ENCODE measurements at places on chromosomes 1 and 21.

GRCh38 chr1:19439464-19440171 lies 45.7 kb downstream of the CAPZB start:
- no peak for DNase-seq

- no peak for DNase-seq
Measured at GRCh38 chr1:30275926-30276764, 447.2 kb downstream of the MATN1 start.

GRCh38 chr1:43547538-43548072 lies 16.9 kb downstream of the PTPRF start:
- DNase-seq, result no peak

DNA sequence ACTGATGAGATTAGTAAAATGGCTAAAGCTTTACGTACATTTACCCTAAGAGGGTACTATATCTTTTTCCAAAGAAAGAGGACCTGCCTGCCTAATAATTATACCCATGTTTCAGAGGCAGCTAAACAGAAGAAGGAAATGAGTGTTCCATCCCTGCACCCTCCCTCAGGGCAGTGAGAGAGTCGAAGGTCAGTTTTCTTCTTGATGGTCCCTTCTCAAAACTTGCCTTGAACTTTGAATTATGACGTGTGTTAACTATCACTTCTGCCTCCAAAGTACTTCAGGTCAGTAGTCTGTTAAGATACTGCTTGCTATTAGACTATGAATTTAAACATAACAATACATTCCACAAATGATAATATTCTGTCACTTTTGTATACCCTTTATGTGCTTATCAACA lies 294.8 kb upstream of the CHRM3 start:
- DNase-seq, result no peak

DNA sequence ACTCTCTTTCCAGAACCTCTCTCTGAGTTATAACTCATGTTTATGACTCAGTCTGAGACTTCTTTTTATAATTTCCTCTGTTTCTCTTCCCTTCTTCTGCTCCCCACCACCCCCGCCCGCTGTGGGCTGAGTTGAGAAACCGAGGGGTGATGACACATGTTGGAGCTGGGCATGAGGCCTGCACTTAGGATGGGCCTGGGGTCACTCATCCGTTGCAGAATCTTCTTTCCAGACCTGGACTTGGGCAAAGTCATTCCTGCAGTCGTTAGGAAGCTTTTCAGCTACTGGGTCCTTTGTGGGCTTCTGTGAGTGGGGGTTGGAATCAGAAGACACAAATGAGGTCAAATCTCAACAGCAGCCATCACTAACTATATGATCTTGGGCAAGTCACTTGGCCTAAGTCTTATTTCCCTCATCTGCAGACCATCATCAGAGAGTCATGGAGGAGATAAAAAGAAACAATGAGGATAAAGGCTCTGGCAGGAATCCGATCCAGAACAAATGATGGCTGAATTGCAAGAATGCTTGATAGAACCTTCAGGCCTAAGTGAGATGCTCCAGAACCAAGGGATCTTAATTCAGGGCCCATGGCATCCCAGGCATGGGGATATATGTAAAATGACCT lies 53.4 kb downstream of the RPS6KA1 start:
- DNase-seq, result no peak

- DNase-seq, result no peak
Measured at GRCh38 chr1:54547601-54548388, at the start of gene ACOT11. TSS of gene ACOT11 (plus strand) at chr1:54548228. CDS start at chr1:54548310, 82 bp downstream.

GRCh38 chr21:44012474-44013379 lies 618 bp downstream of the TRAPPC10 start:
- peak; percentile 61 for DNase-seq

GRCh38 chr1:68157416-68157815 lies 74.9 kb downstream of the WLS start:
- DNase-seq, result no peak

GRCh38 chr1:177857285-177857684 lies 112.6 kb downstream of the SEC16B start:
- DNase-seq, result no peak

DNA sequence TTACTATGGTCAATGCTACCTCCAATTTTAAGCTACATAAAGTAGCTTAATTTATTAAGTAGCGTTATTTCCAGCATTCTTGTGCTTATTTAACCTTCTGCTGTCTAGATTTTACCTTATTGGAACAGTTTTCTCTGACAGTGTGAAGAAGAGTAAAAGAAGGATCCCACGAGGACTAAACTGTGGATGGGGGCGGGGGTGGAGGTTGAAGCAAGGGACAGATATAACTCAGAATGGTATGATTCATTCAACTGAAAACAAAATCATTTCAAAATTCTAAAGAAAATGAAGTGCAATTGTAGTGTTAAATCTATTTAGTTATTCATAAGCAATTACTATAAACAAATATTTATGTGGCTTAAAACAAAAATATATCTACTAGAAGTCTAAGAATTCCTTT lies 11.5 kb upstream of the VAV3 start:
- no peak for DNase-seq

DNA sequence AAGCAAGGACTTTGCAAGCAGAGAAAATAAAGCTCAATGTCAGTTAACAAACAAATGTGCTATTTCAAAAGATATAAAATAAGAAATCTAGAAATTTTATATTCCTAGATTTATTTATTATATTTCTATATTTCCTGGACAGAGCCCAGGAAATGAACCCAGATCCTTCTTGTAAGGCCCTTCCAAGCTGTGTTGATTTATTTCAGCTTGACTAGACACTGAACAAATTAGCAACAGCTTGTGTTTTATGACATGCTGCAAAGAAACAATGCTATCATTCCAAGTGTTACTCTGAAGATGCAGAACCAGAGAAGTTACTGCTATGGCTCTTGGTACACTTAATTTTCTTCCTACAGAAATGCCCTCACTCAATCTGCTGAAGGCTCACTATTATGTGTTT lies 6.2 kb downstream of the TGFBR3 start:
- DNase-seq, result no peak

- DNase-seq, result no peak
Measured at GRCh38 chr1:209820986-209821385, 6.8 kb upstream of the UTP25 start.

DNA sequence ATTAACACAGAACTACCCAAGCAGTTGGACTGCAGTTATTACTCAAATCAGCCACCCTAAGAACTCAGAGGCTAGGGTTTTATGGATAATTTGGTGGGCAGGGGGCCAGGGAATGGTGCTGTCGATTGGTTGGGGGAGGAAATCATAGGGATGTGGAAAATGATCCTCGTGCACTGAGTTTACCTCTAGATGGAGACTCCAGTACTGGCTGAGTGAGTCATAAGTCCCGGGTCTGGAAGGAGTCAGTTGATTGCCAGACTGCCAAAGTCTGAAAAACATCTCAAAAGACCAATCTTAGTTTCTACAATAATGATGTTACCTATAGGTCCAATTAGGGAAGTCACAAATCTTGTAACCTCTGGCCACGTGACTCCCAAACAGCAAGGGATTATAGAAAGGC lies 257.5 kb upstream of the PRMT6 start:
- DNase-seq, result no peak

- DNase-seq, result no peak
Measured at GRCh38 chr1:214018386-214019268, 30.9 kb downstream of the PROX1 start.

- no peak for DNase-seq
Measured at GRCh38 chr1:119859647-119860046, 36.7 kb downstream of the ADAM30 start.

DNA sequence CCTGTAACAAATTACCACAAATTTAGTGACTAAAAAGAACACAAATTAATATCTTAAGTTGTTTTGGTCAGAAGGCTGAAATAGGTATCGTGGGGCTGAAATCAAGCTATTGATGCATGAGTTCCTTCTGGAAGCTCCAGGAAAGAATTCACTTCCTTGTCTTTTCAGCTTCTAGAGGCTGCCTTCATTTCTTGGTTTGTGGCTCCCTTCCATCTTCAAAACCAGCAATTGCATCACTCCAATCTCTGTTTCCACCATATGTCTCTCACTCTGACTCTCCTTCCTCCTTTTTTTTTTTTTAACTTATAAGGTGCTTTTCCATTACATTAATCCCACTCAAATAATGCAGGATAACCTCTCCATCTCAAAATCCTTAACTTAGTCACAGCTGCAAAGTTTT lies 78.4 kb downstream of the OLFM3 start:
- no peak for DNase-seq

DNA sequence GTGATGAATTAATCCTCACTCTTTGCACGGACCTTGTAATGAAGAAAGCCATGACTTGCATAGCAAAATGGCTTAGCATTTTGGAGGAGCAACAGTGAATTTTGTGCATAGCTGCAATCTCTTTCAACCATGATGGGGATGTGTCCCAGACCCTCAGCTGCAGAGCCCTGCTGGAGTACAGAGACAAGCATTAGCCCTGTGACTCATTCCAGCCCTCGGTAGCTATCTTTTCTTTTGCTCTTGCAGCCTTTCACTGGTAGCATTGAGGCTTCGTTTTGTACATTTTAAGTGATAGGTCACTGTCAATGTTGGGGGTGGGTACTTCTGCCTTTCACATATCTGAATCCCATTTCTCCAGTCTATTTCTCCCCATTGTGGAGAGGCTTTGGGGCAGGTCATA lies 58.4 kb downstream of the SLC35F3 start:
- DNase-seq, result no peak

DNA sequence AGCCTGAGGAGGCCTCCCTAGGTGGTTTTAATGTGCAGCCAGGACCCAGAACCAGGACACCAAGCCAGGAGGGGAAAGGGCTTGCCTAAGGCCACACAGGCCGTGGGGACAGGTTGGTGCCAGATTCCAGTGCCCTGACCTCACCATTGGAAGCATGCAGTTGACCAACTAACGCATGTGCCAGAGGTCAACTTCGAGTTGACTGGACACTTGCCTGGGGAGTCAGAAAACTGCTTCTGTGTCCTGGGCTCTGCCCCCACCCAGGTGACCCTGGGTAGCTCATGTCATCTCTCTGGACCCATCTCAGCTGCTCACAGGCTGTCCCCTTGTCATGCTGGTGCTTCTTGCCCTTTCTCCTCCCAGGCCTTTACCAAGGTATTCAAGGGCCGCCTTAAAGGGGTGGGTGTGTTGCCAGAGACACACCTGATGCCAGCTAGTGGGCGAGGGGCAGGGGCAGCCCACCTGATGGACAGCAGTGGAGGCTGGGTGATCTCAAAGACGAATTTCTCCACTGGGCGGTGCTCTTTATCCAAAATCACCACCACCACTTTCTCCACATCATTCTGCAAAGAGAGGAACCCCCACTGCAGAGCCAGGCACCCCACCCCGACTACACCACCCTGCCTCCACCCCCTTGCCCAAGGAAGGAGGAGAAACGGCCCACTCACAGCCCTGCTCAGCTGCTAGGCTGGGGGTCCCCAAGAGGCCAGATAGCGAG lies 4.4 kb downstream of the MAD2L2 start:
- DNase-seq, result no peak

DNA sequence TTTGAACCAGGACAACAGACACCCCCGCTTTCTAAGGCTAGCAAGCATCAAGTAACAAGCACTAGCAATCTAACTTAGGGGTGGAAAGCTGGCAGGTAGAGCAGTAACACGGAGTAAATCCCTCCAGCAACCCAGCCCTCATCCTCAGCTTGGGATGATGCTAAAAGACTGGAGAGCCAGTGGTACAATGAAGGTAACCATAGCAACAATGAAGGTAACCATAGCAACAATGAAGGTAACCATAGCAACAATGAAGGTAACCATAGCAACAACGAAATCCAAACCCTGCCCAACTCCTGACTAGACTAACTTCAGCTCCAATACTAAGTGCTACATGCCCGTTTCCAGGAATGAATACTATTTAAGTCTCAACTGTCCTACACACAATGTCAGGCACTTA lies 22.2 kb upstream of the EIF4G3 start:
- DNase-seq, result no peak

DNA sequence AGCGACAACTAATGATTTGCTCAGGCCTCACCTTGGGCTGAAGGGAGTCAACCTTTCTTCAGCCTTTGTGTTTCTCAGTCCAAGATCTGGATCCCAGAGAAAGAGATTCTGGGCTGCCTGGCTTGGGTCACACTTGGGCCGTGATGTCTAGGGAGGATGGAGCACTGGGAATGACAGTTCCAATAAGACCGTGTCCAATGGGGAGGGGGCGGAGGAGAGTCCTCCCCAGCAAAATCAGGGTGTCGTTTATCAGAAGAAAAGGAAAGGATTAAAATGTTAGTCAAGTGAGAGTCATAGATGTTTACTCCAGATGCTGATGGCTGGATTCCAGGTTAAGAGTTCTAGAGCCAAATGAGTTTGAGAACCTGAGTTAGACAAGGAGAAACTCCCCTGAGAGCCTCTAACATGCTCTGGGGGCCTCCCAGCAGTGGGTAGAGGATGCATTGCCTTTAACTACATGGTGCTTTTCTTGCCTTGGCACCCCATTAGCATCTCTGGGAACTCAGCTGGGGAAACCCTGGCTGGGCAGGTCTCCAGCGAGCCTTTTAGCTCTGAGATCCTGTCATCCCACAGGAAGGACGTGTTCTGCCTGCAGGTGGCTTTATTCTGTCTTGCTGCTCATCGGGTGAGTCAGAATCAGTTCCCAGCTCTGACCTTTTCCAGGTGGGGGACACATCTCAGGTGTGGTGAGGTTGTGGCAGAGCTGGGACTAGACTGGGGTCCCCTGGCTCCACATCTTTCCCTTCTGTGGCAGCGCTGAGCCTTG lies 22.2 kb downstream of the NIPAL3 start:
- no peak for DNase-seq

DNA sequence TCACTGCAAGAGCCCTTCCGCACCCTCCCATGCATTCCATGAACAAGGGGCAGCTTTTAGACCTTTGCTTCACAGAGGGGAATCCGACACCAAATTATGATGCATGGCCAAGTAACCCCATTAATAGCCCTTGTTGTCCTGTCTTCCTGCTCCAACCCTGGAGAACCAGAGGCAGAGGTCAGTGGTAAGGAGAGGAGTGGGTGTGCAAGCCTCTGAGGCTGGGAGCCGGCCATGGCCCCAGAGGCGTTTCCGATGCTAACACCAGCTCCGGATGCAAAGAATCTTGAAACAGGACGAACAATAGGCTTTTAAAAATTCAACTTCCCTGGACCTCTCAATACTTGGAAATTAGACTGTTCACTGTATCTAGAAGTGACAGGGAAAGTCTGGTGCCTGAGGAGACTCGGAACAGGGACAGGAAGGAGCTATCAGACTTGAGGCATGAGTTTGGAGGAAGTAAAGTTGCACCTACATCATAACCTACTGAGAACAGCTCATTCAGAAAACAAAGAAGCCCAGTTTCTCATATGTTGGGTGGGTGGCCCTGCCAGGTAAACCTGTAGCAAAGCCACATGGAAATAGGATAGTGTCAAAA lies 101.2 kb upstream of the ERG start:
- DNase-seq, result no peak
